ENCODE measurements at places on chromosomes 2 and 18. TPM values are rescaled to one million over a fixed set of nuclear protein-coding genes. Genes with fewer than 3 reads are reported as not detected.

The CCDC121 gene
- 10.6 TPM for total RNA-seq

The IL36RN gene
- total RNA-seq: 6.0 TPM

DNA sequence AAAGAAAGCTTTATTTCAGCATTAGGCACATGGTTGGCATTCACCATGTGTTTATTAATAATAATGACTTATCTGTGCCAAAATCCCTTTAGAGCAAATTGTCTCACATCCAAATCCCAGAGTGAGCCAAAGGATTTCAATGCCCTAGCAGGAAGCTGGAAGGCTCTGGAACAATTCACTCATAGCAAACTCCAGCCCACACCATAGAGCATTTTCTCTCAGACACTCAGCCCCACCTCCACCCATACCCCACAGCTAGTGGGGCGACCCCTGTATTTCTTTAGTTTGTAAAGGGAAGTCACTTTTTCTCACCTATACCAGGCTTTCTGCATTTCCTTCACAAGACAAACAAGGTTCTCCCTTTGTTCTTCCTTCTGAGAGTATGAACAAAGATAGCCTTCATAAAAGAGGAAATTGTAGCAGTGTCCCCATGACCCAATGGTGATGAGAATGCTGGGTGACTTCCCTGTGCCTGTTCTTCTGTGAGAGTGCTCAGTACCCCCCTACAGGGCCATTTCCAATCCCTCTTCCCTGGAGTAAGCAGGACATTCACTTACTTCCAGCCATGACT is 100.1 kb upstream of the APCDD1 start:
- DNase-seq: no peak

DNA sequence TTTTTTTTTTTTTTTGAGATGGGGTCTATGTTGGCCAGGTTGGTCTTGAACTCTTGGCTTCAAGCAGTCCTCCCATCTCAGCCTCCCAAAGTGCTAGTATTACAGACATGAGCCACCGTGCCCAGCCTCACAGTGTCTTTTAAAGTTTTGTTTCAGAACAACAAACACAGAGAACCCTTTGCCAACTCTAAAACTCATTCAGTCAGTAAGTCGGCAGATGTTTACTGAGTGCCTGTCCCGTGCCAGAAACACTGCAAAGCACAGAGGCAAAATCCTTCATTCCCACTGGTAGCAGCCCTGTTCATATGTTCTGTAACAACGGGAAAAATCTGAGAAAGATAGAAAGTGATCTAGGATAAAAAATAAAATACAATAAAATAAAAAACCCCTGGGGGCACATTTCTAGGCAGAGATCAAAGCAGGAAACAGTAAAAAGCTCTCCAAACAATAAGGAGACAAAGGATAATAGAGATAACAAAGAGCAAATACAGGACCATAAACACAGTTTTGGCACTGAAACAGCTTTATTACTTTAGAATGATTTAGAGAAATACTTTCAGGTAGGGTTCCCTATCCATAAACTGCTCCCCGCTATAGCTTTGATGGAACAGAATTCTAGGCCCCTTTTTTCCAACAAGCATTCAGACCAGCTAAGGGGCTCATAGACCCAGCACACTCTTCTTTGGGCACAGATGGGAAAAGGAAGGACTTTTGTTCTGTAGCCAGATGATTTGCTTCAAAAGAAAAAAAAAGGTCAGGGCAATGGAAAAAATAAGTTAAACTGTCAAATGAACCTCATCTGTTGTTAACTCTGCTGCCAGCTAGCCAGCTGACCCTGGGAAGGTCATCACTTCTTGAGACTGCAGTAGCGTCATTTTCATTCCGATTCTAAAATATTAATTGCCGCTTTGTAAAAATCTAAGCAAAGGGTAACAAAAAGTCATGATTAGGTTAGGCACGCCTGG is 212.3 kb downstream of the CDH20 start:
- DNase-seq: no peak

- DNase-seq: no peak
Observed at GRCh38 chr18:50558157-50558556, 1.7 kb upstream of the MAPK4 start.

DNA sequence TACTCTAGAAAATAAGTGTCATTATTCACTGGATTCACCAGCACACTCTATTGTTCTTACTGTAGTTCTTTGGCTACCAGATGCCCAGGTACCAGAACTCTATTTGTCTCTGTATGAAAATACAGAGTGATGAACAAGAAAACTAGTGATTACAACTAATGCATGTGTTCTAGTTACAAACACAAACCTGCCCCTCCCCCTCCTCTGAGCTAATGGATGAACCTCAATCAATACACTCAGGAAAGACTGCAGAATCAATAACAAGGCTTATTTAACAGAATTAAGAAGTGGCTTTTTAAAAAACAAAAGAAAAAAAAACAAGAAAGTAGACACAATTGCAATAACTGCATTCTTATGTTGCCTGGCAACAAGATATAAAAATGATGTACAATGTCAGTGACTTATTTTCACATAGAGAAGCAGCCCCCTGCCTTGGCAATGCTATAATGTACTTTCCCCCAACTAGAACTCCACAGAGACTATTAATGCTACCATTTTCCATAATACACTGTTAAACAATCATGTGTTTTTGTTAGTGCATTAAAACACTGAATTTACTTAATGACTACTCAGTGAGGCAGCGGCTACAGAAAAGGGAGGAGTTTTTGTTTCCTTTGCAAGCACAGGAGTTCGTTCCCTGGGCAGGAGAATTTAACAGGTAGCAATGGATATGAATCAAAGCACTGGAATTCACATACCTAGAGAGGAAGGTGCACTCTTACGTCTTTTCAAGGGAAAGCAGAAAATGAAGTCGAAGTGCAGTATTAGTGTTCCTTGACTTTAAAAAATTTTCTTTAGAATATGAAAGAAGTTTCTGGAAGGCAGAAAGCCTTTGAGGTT is 318.8 kb upstream of the REV1 start:
- DNase-seq: no peak

DNA sequence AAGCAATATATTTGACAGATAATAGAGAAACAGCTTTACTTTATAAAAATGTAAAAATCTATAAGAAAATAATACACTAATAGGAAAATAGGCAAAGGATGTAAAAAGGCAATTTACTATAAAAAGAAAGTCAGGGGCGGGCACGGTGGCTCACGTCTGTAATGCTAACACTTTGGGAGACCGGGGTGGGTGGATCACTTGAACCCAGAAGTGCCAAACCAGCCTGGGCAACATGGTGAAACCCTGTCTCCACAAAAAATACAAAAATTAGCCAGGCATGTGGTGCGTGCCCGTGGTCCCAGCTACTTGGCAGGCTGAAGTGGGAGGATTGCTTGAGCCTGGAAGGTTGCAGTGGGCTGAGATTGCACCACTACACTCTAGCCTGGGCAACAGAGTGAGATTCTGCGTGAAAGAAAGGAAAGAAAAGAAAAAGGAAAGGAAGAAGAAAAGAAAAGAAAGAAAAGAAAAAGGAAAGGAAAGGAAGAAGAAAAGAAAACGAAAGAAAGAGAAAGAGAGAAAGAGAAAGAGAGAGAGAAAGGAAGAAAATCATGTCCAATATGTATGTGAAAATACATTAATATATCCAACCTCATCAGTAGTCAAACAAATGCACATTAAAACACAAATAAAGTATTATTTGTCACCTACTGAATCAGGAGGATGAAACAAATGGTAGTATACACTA is 65.1 kb downstream of the ADD2 start:
- DNase-seq: no peak

The RABL2A gene
- total RNA-seq: 14.9 TPM

DNA sequence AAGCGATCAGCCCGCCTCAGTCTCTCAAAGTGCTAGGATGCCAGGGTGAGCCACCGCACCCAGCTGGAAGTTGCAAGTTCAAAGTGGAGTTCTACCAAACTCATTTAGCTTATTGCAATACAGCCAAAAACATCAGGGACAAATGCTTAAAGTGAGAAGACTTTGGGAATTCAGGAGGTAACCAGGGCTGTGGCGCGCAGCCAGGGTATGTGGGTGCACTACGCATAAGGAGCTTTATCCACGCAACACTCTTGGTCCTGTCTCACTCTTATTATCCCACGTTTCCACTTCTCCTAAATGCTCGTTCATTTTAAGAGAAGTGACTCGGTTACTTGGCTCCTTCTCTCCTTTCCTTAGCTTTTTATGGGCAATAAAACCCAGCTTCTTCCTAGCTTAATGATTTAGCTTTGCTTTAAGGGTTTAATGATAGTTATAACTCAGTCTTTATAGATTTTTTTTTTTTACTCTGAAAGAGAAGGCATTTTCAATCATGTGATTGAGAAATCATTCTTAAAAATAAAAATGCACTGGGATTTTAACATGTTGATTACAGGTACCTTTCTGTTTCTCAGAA is 199.8 kb downstream of the KCNE4 start:
- DNase-seq: peak; percentile 44

GRCh38 chr2:196489371-196489770 is 150.1 kb upstream of the CCDC150 start:
- no peak for DNase-seq

GRCh38 chr2:222606306-222606705 is 49.6 kb downstream of the FARSB start:
- peak; percentile 12 for DNase-seq

The PMAIP1 gene
- 13.7 TPM for total RNA-seq

- no peak for DNase-seq
Observed at GRCh38 chr2:30266051-30266621, 34.8 kb downstream of the LBH start.

GRCh38 chr2:235538144-235538639 is 44.3 kb downstream of the AGAP1 start:
- no peak for DNase-seq

Data from umbilical cord (tissue), 2 donors.